ENCODE measurements at places on chromosomes 4 and X.

DNA sequence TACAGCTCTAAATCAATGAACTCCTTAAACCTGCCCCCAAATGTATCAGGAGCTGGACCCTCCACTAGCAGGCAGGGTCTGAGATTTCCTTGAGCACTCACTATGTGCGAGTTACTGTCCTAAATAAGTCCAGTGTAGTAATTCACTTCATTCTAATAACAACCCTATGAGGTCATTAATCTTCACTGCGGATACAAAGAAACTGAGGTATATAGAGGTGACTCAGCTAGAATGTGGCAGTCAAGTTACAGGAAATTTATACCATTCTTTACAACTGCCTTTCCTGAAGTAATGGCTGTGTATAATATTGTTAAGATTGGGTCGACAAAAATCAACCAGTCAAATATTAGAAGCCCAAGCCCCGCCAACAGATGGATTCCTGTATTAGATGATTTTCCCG, 473.9 kb upstream of the FTHL17 start:
- no peak for DNase-seq

DNA sequence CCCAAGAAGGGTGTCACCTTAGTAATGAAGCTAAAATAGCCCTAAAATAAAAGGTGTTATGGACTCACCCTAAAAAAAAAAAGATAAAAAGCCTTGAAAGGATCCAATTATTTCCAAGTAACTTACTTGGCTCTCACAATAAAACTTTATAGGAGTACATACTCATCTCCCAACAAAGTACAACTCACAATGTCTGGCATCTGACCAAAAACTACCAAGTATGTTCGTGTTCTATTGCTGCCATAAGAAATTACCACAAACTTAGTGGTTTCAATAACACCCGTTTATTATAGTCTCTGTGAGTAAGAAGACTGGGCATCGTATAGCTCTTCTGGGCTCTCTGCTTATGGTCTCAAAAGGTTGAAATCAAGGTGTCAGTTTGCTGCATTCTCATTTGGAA, 51.0 kb downstream of the BEX1 start:
- DNase-seq = no peak

GRCh38 chr4:85132117-85132516, 165.6 kb upstream of the WDFY3 start:
- no peak for DNase-seq

DNA sequence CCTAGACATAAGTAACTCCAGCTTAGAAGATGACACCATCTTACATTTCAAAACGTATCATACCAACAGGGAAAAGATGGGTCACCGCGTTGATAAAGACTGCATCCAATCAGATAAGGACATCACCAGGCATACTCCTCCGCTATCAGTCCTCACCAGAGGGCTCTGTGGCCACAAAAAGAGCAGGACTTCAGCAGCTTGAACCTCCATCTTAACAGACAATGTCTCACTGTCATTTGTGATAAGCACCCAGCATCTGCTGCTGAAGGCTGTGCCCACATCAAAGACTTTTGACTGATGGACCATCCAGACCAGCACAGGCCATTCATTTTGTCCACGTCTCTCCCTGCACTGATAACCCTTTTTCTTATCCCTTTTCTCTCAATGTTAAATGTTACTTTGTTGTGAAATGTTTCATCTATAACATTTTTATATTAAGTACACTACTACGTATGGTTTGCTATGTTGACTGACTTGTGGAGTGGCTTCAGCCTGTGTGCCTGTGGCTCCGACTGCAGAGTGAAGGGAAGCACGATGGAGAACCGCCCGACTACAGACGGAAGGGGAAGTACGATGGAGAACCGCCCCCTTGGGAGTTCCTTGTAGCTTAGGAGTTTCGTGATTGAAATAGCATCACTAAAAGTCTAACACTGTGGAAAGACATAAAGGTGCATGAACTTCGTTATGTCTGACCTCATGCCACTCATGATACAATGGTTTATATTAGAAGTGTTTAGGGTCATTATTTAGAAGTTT, 595.4 kb upstream of the AGA start:
- no peak for DNase-seq

DNA sequence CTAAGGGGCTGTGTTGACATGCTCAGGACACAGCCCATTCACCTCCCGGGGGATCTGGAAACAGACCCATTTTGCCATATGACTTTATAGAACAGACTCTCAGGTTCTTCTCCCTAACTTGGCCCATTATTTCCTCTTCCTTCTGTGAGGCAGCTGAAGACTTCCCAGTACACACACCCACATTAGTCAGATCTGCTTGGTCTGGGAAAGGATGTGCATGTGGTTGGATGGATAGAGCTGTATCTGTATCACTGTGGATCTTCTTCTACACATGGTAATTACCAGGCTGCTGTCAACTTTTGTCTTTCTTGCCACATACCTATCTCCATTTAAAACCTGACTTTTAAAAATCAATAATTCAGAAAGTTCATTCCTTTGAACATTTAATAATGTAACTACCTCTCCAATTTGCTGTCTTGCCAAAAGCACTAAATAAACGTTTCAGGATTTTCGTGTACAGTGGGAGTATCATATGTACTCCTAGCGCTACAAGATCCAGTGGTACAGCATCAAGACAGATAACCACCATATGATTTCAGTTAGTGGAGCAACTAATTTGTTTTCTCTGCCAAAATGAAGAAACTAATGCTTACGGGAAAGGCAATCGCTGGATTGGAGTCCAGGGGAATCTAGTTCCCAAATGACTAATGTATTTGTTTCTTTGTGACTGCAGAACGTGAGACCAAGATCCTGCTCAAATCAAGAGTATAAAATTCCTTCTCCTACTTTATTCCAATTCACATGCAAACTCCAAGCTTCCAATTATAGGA, 134.1 kb upstream of the MAP3K15 start:
- no peak for DNase-seq

DNA sequence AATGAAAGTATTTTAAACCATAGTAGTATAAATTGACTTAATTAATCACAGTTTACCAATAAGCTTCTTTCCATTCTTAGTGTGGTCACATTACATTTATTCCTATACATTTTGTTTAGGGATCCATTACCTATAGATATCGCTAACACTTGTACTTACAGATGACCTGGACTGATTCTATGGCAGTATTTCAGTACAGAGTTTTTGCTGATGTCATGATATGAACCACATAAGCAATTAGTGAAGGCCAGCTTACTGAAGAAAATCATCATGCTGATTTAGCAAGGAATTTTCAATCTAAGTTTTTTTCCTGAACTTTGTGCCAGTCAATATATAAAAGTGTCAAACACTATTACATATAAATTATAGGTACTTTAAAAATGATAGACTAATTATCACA, 113.4 kb upstream of the HPGD start:
- no peak for DNase-seq

DNA sequence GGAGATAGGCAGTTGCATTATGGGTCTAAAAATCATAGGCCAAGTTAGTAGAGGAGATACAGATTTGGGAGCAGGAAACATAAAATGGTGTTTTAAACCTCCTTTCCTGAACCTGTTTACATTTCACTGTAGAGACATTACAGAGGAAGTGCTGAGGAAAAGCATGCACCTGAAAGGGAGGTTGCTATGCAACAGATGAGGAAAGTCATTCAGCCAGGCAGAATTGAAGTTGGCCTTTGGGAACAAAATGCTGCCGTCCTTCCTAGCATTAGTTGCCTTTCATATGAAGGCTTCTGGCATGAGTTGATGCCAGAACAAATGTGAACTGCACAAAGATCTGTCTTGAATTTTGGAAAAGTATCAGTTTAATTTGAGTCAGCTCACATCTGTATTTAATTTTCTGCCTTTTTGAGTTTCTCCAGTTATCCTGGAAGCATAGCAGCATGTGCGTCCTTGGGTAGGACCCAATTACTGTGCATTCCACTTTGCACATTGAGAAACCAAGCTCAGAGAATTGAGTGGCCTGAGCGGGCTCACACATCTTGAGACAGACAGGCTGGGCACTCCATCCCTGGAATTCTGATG, 38.2 kb downstream of the MAGED1 start:
- DNase-seq = no peak

GRCh38 chr4:77798385-77798784, 20.8 kb downstream of the CNOT6L start:
- DNase-seq = no peak

- DNase-seq = peak; percentile 84
These were observed 1.0 kb downstream of the OTUD4 start for GRCh38 chr4:145179281-145179860.

GRCh38 chrX:72029483-72030411, 102.0 kb downstream of the RTL5 start:
- no peak for DNase-seq

DNA sequence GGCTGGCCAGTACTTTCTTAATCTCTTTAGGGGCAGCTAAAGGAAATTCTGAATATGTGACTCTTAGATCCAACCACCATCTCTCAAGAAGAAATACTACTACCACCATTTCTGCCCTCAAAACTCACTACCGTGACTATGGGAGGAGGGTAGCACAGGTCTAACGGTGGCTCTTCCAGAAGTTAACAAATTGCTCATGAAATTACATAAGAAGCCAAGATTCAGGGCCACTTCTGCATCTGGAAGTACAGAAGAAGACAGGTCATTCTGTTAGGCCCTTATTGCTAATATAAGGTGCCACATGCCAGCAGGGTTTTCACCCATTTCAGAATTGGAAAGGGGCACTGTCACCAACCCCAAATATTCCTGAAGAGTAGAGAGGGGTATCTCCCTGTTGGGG, 19.6 kb upstream of the NKRF start:
- DNase-seq = no peak

- DNase-seq = no peak
These were observed 226.0 kb upstream of the FTHL17 start for GRCh38 chrX:31297881-31298280.

GRCh38 chrX:154717824-154718223, 33.1 kb downstream of the GAB3 start:
- DNase-seq = peak; percentile 23

- DNase-seq = no peak
These were observed 1119.8 kb upstream of the INTU start for GRCh38 chr4:126512979-126513378.

DNA sequence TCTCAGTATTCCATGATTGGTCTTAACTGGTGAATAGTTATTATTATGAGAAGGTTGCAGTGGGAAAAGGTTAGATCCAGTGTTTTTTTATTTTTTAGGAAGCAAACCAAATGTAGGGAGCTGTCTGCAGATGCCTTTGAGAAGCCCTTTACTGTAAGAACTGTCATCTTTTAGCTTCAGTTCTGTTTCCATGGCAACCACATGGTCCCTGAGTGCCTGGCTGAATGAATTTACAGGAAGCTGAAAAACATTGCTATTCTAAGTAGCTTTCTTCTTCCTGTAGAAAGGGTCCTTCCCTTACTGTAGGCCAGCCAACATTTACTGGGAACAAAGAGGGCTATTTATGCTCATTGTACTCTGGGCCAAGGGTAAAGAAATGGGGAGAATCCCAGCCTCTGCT, 103.3 kb downstream of the DCLK2 start:
- no peak for DNase-seq

DNA sequence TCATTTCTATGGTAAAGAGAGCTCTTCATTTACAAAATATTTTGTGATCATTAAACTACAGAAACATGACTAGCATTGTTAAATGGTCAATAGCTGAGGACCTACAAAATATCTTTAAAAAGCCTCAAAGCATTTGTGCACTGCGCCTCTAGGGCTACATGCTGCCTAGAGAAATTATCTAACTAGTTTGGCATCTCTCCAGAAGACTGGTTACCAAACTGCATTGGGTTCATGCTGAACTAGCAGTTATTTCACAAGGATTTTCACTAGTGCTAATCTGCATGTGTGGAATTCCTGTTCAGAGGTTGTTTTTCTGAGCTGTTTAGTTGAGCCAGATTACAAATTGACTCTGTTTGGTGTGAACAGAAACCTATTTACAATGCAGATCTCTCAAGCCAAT, 58.5 kb upstream of the PITX2 start:
- DNase-seq = no peak

- DNase-seq = no peak
These were observed 267.2 kb downstream of the TEX13A start for GRCh38 chrX:104953251-104953650.

- no peak for DNase-seq
These were observed 112.8 kb downstream of the PPA2 start for GRCh38 chr4:105361053-105361452.

DNA sequence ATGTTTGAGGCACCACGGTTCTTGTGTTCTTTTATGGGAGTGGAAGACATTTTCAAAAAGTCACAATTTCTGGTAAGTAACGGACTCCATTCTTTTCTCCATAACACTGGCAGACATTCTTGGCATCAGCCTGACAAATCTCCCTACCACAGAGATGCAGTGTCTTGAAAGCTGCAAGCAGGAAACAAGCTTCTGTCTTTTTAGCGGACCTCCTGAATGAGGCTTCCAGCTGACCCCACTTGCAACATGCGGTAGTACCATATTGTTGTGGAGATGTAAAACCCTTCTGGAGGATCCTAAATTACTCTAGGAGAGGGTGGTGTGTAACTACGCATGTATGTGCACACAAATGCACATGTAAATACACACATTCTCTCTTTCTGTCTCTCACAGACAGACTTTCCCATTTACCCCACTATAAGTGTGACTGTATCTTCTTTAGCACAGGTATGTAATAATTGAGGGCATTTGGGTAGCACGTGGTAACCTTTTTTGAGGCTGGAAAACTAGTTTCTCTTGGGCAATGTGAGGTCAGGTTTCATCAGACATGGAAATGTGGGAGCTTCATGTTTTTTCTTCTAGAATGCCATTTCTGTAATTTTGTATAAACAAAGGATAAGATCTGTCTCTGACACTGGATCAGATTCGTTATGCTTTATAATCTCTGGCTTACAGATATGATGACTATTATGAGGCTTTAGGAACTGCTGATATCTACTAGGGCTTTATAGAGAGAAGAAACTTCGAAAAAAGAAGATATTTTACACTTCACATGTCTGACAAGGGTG, 130.1 kb downstream of the MGST2 start:
- no peak for DNase-seq

- DNase-seq = no peak
These were observed 46.7 kb upstream of the BTC start for GRCh38 chr4:74840936-74841509.

GRCh38 chr4:138182838-138183426, 59.2 kb downstream of the SLC7A11 start:
- DNase-seq = no peak

DNA sequence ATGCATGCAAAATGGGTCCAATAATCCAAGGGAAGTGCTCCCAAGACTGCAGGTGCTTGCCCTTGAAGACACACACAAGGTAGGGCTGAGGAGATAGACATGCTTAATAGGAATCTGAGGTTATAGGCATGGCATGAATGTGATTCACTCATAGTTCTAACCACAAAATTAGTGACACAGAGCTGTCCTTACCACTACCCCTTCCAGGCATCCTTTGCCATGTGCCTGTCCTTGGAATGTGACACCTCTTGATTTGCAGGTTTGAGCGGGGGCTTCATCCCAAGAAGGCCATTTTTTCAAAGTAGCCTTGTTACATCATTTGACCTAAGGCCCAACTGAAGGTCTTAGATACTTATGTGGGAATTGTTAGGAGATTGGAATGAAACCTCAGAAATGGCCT, 112.5 kb downstream of the CCNG2 start:
- DNase-seq = no peak
